ENCODE measurements at places on chromosomes 13 and 19.

GRCh38 chr13:75485286-75486062, 3.5 kb upstream of the TBC1D4 start:
- DNase-seq, result no peak

GRCh38 chr13:21638319-21639282, 32.3 kb upstream of the FGF9 start:
- DNase-seq, result peak; percentile 51

GRCh38 chr13:44868397-44868796, 120.9 kb downstream of the NUFIP1 start:
- DNase-seq, result no peak

- DNase-seq, result no peak
Measured at GRCh38 chr13:96297360-96297759, 207.5 kb downstream of the HS6ST3 start.

GRCh38 chr13:42129033-42129432, 80.6 kb downstream of the DGKH start:
- no peak for DNase-seq
